ENCODE measurements at places on chromosomes 2 and 18.
A peak's percentile ranks its signal among the peaks of the same experiment; 100 is the strongest.

GRCh38 chr2:80012061-80012460 is 292.5 kb downstream of the LRRTM1 start:
- no peak for DNase-seq

DNA sequence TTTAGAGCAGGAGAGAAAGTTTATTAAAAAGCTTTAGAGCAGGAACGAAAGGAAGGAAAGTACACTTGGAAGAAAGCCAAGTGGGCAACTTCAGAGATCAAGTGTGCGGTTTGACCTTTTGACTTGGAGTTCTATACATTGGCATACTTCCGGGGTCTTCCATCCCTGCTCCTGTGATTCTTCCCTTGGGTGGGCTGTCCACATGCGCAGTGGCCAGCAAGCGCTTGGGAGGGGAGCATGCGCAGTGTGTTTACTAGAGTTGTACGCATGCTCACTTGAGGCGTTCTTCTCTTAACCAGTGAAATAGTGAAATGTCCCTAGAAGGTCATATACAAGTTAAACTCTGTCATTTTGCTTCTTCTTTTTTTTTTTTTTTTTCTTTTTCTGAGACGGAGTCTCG is 56.9 kb upstream of the ZNF532 start:
- DNase-seq, result no peak

GRCh38 chr2:84700006-84700405 is 180.9 kb downstream of the TRABD2A start:
- DNase-seq, result no peak

GRCh38 chr2:238638982-238639628 is 208.8 kb upstream of the TWIST2 start:
- no peak for DNase-seq

GRCh38 chr2:26740890-26741302 is 23.2 kb upstream of the SLC35F6 start:
- peak; percentile 4 for DNase-seq

DNA sequence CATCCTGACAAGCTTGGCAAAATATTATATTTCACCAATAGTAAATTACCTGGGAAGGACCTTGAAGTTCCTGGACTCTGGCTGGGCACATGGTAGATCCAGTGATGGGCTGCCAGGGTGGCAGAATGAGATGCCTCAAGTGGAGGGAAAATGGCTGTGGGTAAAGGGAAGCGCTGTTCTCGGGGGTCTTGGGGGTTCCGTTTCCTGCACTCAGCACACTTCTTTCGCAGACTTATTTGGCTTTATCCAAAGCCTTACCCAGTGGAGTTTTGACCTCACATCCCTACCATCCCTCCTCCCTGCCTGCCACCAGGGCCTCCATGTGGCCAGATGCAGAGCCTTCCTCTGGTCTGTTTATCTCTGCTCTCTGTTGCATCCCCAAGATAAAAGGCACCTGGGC is 654.9 kb upstream of the HS6ST1 start:
- DNase-seq, result no peak

DNA sequence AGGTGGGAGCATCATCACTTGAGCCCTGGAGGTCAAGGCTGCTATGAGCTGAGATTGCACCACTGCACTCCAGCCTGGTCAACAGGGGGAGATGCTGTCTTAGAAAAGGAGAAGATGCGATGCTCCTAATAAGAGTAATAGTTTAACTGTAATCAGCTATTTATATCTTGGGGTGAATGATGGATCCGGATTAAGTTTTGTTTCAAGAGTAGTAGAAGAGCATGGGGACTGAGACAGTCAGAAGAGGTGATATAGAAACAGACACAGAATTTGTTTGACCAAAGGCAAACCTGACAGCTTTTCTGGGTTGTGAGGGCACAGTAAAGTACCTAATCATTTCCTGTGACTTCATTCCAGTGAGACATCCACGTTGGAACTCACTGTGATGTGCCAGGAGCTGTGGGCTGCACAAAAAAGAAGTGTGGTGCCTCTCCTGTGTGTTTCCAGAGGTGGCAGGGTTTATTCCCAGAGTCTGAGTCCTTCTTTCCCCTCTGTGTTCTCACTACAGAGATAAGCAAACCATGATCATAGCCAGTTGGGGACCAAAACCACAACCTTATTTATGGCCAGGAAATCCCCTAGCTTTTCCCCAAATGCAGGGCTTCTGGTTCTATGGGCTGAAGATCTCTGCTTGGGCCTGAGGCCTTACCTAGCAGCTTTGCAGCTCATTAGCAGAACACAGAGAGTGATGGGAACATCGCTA is 113.7 kb downstream of the XRCC5 start:
- DNase-seq, result peak; percentile 33

DNA sequence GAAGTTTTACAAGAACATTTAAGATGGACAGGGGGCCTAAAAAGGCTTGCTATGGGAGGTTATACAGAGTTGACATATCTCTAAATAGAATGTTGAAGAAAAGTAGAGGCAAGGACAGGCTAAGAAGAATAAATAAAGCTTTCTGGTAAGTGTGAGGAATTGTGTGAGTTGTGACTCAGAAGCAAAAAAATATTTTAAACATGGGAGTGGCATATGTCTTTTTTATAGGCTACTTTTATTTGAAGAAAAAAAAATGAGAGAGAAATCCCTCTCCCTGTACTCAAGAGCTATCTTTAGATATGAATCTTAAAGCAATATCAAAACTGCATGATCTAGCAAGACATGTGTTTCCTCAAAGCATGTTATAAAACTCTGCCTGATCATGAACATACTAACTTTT is 41.1 kb downstream of the RAB3GAP1 start:
- no peak for DNase-seq

DNA sequence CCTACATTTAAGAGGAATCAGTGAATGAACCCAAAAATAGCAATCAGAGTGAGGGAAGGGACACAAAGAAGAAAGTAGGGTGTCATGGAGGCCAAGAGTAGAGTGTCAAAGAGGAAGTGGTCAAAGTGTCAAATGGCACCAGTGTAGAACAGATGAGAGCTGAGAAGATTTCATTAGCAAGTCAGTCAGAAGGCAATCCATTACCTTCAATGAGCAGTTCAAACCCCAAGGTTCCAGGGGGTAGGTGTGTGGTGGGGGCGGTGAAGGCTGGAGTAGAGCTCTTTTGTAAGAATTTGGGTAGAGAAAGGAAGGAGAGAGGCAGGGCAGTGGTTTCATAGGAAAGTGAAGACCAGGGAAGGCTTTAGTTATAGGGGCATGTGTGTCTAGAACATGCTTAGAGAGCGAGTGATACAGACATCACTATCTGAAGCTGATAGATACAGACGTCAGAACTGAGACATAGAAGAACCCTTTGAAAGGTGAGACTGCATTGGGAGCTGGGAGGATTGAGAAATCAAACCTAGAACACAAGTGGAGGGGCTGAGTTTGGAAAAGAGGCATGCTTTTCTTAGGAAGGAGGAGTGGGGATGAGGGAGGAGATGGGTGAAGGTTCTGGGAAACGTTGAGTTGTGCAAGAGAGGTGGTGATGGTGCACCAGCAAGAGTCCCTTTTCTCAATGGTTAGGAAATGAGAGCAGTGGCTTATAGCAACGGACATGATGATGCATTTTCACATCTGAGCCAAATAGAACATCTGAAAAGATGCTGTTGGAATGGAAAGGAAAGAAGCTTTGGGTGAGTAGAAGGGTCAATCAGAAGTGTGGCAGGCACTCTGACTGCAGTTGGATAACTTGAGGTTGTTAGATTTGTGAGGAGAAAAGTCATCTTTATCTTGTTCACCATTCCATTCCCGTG is 48.9 kb upstream of the IL1RL1 start:
- no peak for DNase-seq

GRCh38 chr2:187642498-187642897 is 88.3 kb upstream of the TFPI start:
- DNase-seq, result no peak

GRCh38 chr18:52465391-52465790 is 125.4 kb downstream of the DCC start:
- DNase-seq, result no peak

GRCh38 chr2:108965540-108966289 is 23.3 kb downstream of the EDAR start:
- DNase-seq, result no peak

DNA sequence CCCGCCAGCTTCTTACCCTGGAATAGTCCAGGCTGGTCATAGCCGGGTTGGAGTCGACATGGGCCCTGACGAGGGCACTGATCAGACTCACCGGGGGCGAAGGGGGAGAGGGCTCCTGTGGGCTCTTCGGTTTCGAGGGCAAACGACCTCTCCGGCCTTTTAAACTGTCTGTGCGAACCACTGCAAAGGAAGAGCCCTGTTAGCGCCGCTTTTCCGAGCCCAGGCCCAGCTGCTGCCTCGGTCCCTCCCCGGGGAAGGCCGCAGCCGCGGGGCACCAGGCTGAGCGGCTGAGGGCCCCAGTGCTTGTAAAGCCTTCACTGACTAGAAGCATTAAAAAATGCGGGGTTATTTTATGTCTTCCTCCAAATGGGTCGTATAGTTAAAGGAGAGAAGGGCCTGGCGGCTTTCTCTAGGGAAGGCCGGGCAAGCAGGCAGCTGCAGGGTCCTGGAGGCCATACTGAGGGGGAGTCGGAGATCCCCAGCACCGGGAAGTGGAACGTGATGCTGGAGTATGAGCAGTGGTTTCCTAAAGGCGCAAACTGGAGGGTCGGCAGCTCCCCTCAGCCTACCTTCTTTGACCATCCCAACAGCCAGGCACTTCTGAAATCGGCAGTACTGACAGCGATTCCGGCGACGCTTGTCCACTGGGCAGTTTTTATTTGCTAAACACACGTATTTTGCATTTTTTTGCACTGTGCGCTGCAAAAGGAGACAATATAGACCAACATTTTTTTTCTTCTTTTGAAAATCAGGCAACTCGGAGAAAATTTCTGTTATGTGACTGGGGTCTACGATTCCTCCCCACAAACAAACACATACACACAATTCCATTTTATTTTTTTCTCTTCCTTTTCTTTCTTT is 4.5 kb downstream of the NR4A2 start:
- DNase-seq, result no peak

DNA sequence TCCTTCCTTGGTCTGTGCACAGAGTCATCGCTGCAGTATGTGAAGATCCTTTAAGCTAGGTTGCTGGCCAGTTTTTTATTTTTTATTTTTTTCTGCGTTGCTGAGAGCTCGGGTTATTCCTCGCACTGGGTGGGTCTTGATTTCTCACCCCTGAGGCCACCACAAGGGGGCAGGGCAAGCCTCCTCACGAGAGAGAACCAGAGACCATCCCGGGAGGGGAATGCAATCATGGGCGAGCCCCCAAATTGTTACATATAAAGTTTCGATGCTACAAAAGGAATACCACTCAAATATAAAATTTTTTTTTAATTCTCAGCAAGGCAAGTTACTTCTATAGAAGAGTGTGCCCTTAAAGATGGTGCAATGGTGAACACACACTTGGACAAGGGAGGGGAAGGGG is 24.9 kb downstream of the HTR2B start:
- no peak for DNase-seq

- DNase-seq, result no peak
Measured at GRCh38 chr2:26269571-26270158, 24.9 kb downstream of the HADHB start.

GRCh38 chr2:152189622-152190495 is 14.3 kb upstream of the STAM2 start:
- peak; percentile 44 for DNase-seq

- no peak for DNase-seq
Measured at GRCh38 chr2:25190536-25190935, 22.2 kb upstream of the POMC start.

DNA sequence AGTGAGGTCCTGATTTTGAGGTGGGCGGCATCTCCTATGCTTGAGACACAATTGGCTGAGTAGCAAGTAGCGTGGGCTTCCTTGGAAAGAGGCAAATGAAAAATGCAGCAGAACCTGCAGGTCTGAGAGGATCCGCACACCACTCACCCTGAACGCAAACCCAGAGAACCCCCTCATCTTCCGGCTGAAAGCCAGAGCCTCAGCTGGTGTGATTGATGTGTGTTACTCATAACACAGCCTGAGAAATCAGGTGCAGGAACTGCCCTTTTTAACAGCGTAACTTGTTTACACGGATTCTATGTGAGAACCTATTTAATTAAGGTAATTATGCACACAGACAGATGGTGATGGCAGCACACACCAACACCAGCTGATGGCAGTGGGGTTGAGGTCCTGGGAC is 123.4 kb downstream of the MRO start:
- no peak for DNase-seq

GRCh38 chr2:218429911-218430692 is 11.2 kb downstream of the VIL1 start:
- no peak for DNase-seq

DNA sequence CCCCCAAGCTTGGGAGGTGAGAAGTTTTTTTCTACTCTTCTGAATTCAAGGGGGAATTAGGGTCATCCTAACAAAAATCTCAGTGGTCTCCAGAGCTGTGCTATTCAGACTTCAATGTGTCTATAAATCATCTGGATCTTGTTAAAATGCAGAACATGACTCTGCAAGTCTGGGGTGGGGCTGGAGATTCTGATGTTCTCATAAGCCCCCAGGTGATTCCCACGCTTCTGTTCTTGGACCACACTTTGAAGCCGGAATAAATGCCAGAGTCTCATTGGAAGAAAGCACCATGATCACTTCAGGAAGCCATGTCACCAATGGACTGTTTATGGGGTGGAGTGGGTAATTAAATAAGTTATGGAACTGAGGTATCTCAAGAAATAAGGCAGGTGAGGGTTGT is 22.2 kb upstream of the SLC16A14 start:
- no peak for DNase-seq

- DNase-seq, result no peak
Measured at GRCh38 chr2:10230499-10230898, 72.2 kb upstream of the HPCAL1 start.

DNA sequence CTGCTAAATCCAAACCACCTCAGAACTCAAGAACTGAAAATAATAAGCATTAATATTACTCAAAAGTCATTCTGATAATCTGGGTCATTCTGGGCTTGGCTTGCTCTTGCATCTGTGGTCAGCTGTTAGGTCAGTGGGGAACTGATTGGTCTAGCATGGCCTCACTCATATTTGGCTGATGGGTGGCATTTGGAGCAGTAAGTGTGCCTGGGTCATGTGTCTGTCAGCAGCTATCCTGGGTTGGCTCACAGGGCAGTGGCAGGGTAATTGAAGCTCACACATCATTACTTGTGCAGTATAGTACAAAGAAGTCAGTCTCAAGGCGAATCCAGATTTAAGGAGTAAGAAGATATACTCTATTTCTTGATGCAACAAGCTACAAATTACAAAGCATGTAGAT is 9.6 kb downstream of the RPL37A start:
- no peak for DNase-seq

- DNase-seq, result no peak
Measured at GRCh38 chr2:159206736-159207380, 79.6 kb downstream of the WDSUB1 start.

- no peak for DNase-seq
Measured at GRCh38 chr2:158619496-158619895, 162.7 kb downstream of the PKP4 start.

- peak; percentile 26 for DNase-seq
Measured at GRCh38 chr2:232633413-232634205, at the start of gene EFHD1. TSS of gene EFHD1 (plus strand) at chr2:232633604. CDS start at chr2:232633705, 101 bp downstream.

GRCh38 chr2:138445227-138445626 is 56.3 kb upstream of the SPOPL start:
- no peak for DNase-seq

GRCh38 chr2:206045251-206045650 is 40.7 kb downstream of the INO80D start:
- no peak for DNase-seq

All from activated CD4-positive, alpha-beta T cell treated with anti-CD3 and anti-CD28 coated beads, Interleukin-2, Interleukin-4, amounts not matched to agents 100 ng/mL and 50 ng/mL, durations not matched to agents 16 hours and 8 hours (primary cell).